ENCODE measurements at places on chromosomes 1 and 21.

DNA sequence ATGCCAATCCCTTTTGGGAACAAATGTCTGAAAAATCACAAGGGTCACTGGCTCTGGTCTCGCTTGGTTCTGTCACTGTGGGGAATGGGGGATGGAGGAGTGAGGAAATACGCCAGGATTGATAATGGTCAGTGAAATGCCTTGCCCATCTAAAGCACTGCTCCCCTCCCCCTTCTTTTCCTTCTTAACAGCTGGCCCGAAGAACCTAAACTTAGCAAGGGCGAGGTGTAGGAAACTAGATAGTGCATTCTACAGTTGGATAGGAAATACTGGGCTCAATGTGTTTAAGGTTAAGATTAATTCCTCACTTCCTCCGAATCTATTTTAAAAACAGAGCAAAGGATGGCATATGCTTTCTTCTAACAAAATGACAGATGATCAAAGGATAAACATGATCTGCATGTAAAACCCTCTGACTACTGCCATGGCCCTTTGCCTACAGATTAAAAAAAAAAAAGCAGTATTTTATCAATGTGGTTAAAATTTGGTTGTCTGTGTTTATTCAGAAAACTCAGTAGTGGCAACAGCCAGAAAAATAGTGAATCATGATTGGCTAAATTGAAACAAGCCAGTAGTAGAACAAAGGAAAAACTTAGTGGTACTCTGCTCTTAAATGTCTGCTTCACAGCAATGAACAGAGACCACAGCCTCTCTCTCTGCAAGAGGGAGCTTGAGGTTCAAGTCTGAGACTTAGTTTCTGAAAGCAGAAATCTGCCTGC, 86.1 kb upstream of the VAV3 start:
- no peak for DNase-seq

DNA sequence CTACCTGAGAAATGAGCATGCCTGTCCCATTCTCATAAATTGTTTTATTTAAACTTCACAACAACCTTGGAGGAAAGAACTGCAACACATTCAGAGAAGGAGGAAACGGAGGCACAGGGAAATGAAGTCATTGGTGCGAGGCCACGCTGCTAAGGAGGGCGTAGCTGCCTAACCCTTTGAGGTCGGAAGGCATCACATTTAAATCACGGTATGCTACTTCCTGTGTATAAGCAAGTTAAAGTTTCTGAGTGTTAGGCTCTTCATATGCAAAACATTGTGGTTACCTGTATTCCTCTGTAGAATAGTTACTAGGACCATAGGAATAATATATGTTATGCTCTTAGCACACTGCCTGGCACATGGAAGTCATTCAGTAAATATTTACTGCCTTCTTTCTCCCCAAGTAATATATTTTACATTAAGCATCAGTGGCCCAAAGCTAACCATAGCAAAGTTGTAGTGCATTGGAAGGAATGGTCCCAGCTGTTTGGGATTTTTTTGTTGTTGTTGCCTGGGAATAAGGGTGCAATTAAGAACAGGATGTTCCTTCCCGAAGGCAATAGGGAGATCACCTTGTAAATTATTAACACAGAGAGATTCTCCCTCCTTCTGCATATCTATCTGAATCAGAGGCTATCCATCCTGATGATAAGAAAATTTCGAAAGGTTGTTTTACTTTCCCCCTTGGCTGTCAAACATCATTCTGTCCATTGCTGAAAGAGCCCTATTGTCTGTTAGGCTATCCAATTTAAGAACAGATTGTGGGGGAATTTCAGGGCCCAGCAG, 192.2 kb upstream of the C8B start:
- no peak for DNase-seq

DNA sequence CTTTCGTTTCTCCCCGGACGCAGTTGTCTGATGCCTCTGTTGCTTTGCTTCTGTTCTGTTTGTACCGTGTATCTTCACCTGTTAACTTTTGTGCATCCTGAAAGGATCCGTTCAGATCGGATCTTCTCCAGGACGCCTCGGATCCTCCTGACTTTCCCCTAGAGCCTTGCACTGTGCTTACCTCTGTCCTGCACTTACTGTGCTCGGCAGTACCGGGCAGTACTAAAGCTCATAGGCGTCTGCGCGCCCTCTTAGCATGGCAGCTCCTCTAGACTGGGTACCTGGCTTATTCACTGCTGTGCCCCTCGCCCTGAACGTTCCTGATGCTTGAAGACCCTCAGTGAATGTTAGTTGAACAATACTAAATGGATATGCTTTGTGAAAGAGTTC, 934 bp downstream of the SCP2 start:
- no peak for DNase-seq

- DNase-seq = no peak
Measured at GRCh38 chr1:111723091-111723806, 15.9 kb downstream of the INKA2 start.

DNA sequence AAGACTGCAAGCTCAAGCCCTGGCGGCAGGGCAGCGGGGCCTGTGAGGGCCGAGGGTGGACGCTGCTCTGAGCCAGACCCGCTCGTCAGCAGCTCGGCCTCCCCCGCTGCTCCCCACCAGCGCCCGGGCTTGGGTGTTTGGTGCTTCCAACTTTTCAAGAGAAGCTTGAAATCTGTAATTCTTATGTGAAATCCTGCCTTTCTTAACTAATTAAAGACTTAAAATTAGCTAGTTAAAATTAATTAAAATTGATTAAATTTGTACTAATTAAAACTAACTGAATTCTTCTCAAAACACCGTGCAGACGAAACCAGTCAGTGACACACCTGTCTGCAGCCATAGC, 14.0 kb upstream of the SLC19A1 start:
- no peak for DNase-seq

- DNase-seq = no peak
Measured at GRCh38 chr1:206059355-206059915, 6.5 kb downstream of the RHEX start.

DNA sequence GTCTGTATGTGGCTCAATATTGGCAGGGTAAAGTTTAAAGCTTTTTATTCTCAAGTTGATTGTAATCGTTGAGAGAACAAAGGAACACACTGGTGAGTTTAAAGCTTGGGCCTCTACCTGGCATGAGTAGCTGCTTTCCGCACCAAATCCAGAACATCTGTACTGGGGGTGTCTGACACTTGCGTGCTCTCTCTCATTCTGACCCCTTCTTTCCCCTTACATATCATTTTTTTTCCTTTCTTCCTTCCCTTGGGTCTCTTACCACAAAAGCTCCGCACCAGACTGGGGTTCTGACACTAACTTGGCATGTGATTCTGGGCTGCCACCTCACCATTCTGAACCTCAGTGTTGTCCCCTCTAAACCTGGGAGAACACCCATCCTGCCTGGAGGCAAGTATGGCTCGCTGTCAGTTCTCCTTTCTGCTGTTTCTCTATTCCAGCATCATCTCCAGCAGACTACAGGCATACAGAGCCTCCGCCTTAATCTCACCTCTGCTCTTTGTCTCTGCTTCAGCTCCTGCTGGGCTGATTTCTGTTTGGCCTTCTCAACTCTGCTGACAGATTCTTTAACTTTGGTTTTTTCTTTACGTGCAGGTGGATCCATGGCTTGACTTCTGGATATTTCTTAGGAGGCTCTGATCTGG, 859 bp upstream of the ERMAP start:
- DNase-seq = no peak

DNA sequence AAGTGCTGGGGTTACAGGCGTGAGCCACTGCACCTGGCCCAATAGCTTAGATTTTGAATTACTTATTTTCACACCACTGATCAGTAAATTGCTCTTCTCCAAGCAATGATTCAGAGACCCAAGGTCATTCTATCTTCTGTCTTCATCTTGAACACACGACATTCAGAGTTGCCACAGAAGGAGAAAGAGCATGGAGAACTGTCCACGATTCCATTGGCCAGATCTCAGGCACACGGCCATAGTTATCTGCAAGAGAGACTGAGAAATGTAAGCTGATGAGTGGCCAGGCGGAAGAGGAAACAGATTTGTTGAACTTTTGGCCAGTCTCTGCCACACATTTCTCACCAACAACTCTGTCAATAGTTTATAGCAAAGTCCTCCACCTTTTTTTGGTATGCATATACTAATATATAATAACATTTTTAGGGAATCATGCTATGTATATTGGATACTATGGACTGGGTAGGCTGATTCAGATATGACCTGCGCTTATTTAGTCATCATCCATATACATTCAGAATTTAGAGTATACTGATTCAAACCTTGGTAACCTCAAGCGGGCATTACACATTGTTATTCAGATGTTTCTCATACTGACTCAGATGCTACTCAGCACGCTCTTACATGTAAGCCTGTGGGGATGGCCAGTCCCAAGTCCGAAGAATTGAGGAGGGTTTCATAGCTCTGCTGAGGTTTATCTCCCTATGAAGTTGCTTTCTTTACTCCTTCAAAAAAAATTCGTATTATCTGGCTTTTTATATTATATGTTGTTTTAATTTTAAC, 25.5 kb upstream of the CAP1 start:
- DNase-seq = no peak

DNA sequence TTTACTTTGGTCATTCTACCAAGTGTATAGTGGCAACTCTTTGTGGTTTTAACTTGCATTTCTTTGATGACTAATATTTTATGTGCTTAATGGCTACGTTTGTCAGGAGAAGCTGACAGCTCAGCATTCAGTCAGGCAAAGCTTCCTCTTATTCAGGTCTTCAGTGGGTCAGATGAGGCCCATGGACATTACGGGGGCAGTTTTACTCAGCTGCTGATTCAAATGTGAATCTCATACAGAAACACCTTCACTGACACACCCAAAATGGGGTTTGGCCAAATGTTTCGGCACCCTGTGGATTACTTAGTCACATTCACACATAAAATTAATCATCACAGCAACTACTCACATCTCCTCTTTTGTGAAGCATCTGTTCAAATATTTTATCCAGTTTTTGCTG, 104.9 kb upstream of the PLD5 start:
- no peak for DNase-seq
